Renal cortex interstitium (tissue), 15 donors: ENCODE measurements at places on chromosomes 2 and 18. TPM values are rescaled to one million over a fixed set of nuclear protein-coding genes. Genes with fewer than 3 reads are reported as not detected.

DNA sequence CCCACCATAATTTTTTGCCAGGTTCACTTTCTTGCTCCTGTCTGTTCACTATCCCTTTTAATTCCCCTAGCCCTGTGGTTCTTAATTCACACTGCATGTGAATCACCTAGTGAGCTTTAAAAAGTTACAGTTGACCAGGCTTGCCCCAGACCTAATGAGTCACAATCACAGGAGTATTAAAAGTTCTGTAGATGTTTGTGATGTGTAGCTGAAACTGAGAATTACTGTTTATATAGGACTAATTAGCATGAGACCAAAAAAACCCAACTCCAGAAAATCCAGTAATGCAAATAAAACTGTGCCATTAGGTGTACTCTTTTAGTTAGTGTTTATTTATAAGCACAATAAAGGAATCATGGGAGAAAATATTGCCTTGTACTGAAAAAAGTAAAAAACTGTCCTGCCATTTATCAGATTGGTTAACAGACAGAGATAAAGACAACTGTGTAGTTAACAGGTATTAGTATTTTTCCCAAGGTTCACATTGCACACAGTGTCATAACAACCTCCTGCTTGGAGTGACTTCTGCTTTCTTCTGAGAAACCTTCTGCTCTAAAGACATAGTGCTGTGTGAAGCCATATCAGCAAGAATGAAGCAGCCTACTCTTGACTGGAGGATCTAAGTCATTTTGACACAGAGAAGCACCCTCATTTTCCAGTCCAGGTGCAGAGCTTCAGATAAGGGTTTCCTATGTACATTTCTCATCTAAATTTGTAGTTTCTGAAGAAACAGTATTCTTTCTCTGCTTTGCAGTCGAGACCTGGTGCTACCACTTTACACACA is 39.0 kb downstream of the VAPA start:
- no peak for DNase-seq

- DNase-seq: no peak
Measured at GRCh38 chr2:98601532-98602132, 6.7 kb downstream of the COA5 start.

DNA sequence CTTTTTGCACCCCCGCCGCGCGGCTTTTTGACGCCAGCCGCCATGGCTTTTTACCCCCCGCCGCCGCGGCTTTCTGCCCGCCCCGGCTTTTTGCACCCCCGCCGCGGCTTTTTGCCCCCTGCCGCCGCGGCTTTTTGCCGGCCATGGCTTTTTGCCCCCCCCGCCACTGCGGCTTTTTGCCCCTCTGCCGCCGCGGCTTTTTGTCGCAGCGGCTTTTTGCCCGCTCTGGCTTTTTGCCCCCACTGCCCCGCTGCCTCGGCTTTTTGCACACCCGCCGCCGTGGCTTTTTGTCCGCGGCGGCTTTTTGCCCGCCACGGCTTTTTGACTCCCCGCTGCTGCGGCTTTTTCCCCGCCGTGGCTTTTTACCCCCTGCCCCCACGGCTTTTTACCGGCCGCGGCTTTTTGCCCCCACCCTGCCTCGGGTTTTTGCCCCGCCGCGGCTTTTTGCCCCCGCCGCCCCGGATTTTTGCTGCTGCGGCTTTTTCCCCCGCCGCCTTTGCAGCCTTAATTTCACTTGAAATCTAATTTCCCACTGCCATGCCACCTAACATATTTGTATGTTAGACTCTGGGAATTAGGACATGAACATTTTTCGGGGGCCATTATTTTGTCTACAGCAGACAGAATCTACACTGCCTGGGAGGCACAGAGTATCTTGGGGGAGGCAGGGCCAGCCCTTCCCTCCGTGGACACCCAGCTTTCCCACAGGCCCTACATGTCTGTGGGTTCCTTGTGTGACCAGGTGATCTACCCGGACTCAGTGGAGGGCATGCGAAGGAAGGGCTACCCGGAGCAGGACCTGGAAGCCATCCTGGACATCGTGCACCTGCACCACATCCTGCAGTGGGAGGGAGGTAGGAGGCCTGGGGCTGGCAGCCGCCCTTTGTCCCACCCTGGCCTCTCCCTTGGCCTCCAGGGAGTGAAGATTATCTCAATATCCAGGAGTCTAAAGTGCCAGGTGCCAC is 3031.0 kb upstream of the TEKT4 start:
- DNase-seq: no peak

- DNase-seq: no peak
Measured at GRCh38 chr2:206804326-206804725, 38.9 kb downstream of the FASTKD2 start.

DNA sequence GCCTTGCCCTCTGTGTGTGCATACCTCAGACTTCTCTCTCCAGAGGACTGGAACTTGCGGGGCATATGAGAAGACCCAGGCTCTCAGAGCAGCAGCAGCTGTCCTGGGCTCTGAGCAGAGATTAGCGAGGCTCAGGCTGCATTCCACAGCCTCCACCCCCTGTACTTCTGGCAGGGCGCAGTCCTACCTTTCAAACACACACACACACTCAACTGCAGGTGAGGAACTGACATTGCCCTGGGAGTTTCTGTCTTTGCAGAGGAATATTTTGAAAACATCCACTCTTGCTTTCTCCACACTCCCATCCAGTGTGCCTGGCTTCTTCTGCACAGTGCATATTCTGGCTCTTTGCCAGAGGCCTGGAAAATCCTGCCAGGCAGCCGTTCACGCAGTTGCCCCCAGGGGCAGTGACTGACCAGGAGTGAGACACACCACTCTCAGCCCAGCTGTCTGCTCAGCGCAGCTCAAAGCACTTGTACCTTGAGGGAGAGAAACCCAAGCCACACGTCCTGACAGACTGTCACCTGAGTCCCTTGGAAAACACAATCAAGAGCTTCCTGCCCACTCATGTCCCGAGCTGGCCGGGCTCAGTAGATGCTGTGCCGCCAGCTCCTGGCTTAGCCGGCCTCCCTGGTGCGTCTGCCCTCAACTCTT is 460.8 kb downstream of the RNF144A start:
- DNase-seq: no peak

- DNase-seq: no peak
Measured at GRCh38 chr2:98874186-98874689, 61.8 kb downstream of the CRACDL start.

- no peak for DNase-seq
Measured at GRCh38 chr18:9688036-9688741, 19.9 kb upstream of the RAB31 start.

DNA sequence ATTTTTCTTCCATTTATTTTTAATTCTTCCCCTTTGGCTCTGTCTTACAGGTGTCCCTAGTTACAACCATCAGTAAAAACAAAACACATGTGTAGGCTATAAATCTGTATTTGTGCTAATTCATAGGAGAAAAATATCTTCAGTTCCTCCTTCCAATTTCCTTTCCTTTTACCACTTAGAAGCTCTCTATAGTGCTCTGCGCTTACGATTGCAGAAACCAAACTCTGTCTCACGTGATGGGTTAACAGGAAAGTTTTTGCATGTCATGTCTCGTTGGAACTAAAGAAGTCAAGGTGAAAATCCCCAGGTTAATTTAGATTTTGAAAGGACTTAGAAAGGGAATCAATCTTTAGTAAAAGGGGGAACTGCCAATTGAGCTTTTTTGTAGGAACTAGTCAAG is 1390.5 kb upstream of the ZEB2 start:
- DNase-seq: no peak

CASP10 gene
- 12.6 TPM for polyA plus RNA-seq

GRCh38 chr2:10909050-10909995 is 2.4 kb upstream of the KCNF1 start:
- DNase-seq: no peak

CCBE1 gene
- 35.2 TPM for polyA plus RNA-seq

DNA sequence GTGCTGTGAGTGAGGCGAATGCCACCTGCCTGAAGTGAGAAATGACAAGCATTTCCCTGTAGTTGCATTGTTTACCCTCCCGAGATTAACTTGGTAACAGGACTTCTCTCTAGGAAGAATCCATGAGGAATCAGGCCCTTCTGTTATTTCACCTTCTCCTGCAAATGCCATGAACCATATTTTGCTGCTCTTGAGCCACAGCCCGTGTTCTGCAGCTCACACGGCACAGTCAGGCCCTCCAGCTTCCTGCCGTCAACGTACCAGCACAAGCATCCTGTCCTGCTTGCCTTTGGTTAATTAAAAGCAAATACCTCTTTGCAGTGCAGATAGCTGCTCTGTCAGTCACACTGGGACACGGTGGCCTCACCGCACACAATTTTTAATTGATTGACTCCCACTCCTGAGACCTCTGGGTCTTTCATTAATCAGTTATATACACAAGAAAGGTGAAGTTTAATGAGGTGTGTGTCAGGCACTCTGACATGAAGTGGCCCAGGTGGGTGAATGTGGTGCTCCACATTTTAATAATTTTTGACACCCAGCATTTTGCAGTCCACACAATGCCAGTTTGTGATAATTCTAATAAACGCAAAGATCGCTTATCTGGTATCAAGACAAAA is 95.3 kb upstream of the ASB18 start:
- DNase-seq: no peak

DNA sequence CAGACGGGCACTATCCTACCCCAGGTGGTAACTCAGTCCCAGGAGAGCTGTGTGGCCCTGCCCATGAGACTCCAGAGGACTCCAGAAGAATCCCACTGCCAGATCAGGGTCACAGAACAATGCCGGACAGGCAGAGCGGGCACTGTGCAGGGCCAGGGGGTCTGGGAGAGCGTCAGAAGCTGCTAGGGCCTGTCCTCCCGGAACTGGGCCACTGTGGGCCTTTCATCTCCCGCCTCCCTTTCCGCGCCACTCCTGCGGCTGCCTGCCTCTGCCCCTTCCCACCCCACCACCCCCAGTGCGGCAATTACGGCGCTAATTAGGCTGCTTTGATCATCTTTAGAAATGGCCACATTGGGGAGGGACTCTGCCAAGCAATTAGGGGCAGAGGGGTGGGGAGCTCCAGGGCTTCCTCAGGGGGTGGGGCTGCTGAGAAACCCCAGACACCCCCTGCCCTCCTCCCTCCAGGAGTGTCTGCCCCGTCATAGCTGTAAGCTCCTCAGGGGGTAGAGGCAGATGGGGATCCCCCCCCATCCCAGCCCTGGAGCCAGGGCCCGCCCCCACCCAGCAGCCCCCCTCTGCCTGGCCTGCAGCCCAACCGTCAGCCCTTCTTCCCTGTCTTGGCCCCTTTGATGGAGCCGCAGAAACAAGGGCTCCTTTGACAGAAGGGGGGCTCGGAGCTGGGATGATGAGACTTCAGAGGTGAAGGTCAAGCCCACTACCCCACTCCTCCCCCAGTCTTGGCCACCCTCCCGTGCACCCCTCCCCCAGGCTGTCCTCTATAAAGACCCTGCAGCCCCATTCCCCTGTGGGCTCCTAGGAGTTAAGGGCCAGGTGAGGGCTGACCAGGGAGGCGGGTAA is at the start of gene PRSS56:
PRSS56 (plus strand) TSS at position 808 of the 858 bp plus-strand sequence. CDS start 211 bp downstream, outside the sequence.
- no peak for DNase-seq

- DNase-seq: no peak
Measured at GRCh38 chr2:15178946-15179345, 382.2 kb downstream of the NBAS start.

- DNase-seq: no peak
Measured at GRCh38 chr2:25306777-25307368, 34.9 kb downstream of the DNMT3A start.

DNA sequence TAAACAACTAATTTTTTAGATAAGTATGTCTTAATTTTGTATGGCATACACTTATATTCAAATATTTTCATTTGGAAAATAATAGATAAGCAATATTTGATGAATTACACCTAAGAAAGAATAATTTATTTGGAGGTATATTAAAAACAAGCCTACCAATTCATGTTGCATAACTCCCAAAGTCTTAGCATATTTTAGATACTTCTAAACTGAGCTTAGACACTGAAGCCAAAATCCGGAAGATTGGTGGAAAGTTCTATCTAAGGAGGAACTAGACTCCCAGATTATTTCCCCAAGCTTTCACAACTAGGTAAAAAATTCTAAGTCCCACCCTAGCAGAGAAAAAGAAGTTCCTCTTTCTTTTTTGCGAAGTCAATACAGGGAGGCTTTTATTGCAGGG is 221.0 kb upstream of the MMADHC start:
- no peak for DNase-seq

DNA sequence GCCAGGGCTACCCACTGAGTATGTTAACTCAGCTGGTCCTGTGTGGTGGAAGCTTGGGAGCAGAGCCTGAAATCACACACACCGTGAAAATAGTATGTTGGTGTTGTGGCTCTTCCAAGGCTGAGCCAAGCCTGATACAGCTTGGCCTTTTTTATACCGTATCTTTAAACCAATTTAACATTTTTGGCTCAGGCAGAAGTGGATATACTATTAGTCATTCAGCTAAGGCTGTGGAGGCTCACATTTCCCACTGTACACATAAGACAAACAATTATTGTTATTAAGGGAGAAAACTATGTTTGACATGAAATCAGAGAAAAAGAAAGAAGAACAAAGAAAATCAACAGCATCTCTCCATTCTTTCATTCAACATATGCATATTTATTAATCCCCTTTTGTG is 159.0 kb downstream of the BCL11A start:
- DNase-seq: no peak
